Left cardiac atrium (tissue), 4 donors: ENCODE measurements at places on chromosomes 5 and 9. TPM values are rescaled to one million over a fixed set of nuclear protein-coding genes. Genes with fewer than 3 reads are reported as not detected.

GRCh38 chr9:90287567-90288274 is 354.9 kb downstream of the DIRAS2 start:
- DNase-seq: no peak

- no peak for DNase-seq
These were observed 575.7 kb downstream of the PDE4D start for GRCh38 chr5:59317774-59318205.

DNA sequence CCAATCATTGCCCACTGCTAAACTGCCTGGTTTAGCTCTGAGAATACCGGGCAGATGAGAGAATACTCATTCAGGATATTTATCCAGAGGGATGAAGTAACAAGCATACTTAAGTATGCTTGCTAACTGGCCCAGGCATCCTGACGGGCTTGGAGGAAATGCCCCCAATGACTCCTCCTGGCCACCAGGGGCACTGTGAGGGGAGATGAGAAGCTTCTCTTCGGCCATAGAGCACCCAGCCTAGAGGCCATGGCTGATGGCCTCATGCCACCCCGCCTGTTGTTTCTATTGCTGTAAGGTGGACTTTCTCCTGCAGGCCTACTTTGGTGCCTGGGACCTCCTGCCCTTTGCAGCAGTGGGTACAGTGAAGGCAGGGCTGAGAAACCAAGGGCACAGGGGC is 134.5 kb upstream of the FSTL4 start:
- DNase-seq: no peak

Gene CCL19
- total RNA-seq: 13.4 TPM

- peak; percentile 80 for DNase-seq
These were observed 34.2 kb downstream of the ABLIM3 start for GRCh38 chr5:149175346-149176105.

DNA sequence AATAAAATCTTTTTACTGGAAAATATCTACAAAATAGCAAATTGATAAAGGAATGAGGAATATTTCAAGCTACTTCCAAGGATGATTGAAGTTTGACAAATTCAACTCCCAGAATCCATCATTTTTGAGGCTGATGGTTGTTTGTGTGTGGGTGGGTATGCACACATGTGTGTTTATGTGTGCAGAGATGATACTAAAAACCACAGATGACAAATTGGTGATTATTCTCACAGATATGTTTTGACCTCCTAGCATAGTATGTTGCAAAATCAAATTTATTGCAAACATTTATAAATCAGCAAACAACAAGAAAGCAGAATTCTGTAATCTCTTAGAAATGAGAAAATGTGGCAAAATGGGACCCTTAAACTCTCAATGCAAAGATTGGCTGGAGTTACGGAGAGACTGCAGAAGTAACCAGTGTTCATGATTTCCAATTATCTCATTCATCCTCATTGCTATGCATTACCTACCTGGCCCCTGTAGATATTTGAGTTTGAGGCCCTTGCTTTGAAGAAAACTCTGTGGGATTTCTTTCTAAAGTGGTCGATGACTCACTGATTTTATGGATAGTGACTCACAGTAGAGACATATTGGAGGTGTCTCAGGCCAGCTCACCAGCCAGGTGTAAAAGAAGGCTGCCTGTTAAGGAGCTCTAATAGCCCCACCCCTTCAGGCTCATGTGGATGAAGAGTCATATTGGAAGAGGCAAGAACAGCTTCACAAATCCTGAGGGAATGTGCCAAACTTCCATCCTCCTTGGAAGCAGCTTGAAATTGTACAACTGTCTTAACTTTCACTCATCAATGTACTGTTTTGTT is 44.6 kb upstream of the TMC1 start:
- no peak for DNase-seq

Gene CATSPER3
- total RNA-seq: 0.31 TPM

Gene GTF2H2
- 11.0 TPM for total RNA-seq

Gene MAP1B
- total RNA-seq: 163 TPM

- DNase-seq: no peak
These were observed 241.6 kb upstream of the RORB start for GRCh38 chr9:74255489-74255984.

Gene GGTA1
- total RNA-seq: 8.3 TPM

- no peak for DNase-seq
These were observed 38.6 kb upstream of the SMC5 start for GRCh38 chr9:70220216-70220615.

DNA sequence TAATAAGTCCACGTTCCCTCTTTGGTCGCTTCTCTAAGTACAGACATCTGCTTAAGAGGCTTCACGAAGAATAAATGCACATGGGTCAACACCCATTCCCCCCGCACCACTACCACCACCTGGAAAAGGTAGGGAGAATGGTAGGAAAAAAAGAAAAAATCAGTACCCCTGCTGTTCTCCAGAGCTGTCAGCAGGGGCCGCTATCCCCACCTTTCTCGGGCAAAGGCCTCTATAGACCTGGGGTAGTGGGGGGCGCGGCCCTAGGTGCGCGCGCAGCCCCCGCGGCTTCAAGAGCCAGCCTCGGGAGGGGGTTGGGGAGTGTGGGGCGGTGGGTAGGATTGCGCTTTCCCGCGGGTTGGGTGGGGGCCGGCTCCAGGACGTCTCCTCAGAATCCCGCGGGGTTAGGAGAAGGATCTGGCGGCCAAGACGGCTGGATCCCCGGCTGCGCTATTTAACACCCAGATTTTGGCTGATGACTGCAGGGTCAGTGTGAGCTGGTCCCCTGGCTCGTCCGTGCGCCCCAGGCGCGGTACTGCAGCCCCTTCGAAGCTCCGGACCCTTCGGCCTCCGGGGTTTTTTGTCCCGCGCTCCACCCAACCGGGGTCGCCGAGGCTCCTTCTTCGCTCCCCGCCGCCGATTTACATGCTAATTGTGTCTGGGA is 1.6 kb upstream of the SEMA6A start:
- DNase-seq: peak; percentile 69

GRCh38 chr5:122390154-122390553 is 78.1 kb downstream of the SNCAIP start:
- DNase-seq: no peak

Gene FAXDC2
- 28.2 TPM for total RNA-seq

DNA sequence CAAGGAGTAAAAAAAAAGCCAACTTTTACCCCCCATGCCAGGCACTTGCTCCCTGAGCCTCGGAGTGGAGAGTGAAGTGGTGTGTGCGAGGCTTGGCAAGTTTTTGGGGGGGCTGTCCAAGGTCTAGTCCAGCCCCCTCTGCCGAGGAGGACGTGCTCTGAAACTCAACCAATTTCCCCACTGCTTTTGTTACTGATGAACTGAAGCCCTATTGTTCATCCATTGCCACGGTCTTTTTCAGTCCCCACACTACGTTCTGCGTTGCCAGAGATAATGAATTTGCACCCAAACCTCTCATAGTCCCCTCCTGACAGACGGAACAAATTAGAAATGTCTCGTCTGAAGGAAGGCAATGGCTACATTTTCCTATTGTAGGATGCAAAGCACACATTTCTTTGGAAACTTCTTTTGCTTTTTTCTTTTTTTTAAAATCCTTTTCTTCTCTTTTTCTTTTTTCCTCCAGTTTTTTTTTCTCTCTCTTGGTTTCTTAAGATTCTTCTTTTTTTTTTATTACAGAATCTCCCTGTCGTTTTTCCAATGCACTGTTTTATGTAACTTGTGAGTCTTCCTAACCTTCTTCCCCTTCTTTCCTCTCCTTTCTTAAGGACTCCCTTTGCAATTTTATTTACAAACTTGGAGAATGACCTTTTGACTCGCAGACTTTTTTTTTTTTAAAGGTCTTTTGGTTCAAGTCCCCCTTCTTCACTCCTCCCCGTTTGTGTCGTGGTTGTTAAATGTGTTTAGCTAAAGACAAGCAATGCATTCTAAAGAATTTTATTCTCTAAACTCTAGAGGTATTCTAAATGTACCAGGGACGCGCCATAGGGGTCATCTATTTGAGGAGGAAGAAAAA is 209.5 kb downstream of the MEF2C start:
- DNase-seq: no peak

DNA sequence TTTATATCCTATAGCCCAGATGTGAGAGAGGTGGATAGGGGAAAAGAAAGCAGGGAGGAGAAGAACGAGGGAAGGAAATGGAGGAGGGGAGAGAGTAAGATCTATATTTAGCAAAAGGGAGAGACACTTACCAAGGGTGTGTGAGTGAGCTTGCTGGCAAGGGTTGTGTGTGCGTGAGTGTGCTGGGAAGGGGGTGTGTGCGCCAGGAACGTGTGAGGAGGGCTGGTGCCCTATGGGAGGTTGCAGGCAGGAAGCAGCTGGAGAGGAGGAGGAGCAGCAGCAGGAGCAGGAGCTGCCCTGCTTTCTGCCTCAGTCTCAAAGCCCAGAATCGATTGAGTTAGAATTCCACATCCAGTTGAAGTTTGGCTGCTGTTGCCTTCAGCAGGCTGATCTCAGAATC is 148.3 kb upstream of the RUSC2 start:
- peak; percentile 70 for DNase-seq

GRCh38 chr9:35859310-35859989 is 10.8 kb downstream of the OR13J1 start:
- DNase-seq: no peak

DNA sequence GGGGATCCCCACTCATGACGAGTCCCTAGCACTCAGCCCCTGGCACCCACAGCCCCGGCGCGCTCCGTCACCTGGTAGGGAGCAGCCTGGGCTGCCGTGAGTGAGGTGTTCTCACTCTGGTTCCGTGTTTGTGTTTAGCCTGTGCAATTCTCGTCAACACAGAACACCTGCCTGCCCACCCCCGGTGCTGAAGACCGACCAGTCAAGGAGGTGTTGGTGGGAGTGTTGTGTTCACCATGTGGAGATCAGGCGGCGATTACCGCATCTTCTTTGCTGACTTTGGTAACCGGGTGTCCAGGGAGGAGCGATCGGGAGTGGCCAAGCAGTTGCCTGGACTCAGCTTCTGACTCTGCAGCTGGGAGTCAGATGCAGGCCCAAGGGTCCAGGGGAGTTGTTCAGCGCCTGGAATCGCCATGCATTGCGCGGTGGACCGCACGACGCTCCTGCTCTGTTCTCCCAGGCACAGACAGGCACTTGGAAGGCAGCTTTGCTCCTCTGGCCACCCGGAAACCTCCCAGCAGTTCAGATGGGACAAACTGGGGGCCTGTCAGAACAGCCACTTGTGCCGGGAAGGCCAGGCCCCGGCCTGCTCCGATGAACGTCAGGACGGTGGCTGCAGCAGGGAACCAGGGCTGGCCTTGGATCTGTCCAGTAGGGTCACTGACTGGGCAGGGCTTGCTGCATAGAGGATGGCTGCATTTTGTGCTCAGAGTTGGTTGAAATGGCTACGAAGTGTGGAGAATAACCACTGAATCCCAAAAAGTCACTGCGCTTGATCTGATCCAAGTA is 28.2 kb downstream of the EXOC3 start:
- peak; percentile 20 for DNase-seq

DNA sequence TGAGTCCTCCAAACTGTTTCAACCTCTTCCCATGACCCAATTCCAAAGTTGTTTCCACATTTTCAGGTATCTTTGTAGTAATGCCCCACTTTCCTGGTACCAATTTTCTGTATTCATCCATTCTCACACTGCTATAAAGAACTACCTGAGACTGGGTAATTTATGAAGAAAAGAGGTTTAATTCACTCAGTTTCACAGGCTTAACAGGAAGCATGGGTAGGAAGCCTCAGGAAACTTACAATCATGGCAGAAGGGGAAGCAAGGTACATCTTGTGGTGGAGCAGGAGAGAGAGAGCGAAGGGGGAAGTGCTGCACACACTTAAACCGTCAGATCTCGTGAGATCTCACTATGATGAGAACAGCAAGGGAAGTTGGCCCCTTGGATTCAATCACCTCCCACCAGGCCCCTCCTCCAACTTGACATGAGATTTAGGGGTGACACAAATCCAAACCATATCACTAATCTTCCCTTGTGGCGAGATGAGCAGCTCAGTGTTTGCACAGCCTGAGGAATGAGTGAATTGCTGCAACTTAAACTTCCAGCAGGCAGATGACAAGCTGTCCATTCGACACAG is 42.9 kb downstream of the TRIP13 start:
- no peak for DNase-seq

Gene CMBL
- 39.5 TPM for total RNA-seq

DNA sequence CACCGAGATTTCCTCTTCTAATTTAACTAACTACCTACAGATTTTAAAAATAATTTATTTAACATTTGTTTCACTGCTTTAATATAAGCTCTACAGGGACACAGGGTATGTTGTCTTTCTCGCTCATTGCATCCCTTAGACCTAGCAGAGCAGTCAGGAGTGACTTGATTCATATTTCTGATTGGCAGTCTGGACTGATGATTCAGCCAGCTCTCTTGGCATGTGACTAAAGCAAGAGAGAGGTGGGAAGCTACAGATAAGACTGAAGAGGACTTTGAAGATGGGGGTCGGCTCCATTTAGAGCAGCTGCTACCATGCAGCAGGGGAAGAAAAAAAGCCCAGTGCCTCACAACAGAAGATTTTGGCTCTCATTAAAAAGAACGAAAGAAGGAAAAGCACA is 173.4 kb upstream of the STK32A start:
- DNase-seq: no peak

DNA sequence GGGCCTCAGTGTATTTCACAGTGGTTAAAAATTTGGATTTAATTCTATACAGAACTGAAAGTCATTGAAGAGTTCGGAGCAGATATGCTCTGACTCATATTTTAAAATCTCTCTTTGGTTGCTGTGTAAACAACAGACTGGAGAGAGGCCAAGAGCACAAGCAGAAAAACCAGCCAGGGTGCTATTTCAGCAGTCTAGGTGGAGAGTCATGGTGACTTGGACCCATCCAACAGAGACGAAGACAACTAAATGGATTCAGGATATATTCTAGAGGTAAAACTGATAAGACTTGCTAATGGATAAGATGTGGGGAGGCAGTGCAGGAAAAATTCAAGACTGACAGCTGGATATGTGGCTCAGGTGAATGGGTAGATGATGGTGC is 168.9 kb downstream of the MAPKAP1 start:
- no peak for DNase-seq

DNA sequence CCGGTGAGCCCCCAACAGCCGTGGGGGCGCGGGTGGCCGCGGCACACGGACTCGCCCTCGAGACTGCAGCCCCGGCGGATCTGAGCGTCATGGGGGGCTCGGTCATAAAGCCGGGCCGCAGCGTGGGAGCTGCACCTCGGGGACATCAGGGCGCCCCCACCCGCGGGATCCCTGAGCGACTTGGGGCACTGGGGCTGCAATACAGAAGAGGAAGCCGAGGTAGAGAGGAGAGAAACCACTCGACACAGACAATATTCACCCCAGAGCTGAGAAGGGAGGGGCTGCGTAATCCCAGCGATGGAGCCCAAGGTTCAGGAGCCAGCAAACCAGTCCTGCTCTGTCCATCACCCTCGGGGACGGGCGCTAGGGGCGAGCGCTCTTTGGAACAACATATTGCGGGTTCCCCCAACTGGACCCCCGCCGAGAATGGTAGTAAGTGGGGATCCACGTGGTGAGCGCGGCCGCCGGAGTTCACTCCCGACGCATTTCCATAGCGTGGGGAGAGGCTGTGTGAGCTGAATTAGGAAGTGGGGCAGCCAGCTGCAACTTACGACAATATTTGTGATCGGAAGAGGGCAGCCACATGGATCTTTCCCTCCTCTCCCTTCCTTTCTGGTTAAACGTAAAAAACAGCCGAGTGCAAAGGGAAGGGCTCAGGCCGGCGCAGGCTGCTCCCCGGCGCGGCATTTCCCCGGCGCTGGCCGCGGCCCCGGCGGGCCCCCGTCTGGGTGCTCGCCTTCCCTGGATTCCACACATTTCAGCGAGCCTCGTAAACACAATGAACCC is 9.9 kb downstream of the PTCH1 start:
- peak; percentile 50 for DNase-seq

Gene PHF24
- total RNA-seq: 0.47 TPM

GRCh38 chr5:151420127-151420526 is 27.3 kb upstream of the SLC36A1 start:
- DNase-seq: no peak
